ENCODE measurements at places on chromosomes 2 and 18.

DNA sequence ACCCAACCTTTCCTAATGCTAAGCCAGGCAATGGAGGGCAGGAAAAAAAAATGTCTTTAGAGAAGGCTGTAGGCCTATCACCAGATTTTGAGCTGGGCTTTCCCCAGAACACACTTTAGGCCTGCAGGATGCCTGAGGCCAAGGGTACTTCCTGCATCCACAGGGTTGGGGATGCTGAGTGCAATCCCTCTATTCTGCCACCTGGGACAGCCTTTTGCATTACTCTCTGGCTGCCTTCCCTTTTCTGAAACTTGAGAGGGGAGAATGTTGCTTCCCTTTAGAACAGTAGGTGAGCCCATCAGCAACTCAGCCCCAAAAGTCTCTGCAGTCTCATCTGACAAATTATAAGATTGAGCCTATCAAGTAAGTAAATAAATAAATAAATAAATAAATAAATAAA, 195.2 kb downstream of the SLC8A1 start:
- peak; percentile 12 for DNase-seq

DNA sequence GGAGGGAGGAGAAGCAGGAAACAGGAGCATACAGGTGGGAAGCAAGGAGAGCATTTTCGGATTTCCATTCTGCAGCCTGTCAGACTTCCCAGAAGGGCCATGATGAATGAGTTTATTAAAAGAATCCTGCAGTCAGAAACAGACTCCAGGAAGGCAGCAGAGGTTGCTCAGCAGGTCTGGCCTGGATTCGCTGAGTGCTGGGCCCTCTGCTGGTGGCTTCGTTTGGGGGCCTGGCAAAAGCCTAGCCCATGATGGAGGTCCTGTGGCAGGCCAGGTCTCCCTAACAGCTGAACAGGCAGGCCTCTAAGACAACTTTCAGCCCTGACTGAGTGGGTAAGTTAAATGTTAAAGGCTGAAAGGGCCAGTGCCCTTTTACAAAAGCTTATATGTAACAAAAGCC, 108.2 kb upstream of the CAPN13 start:
- peak; percentile 22 for DNase-seq

- DNase-seq = no peak
Observed at GRCh38 chr2:28000287-28000686, 109.8 kb downstream of the BABAM2 start.

DNA sequence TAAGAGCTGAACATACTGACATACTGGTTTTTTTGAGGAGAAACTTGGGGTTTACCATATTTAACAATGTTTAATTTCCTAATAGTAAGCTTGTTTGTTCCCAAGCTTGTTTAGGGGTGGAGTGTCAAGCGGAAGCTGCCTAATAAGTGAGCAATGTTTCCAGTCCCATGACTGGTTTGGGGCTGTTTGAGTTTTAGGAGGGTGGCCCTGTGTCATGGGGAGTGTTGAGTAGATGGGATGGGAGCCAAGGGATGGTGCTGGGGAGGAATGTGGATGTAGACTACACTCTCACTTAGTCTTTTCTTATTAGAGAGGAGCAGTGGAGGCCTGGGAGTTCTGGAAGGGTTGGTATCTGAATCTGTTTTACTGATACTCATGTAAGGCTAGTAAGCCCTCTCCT, 128.5 kb downstream of the TANC1 start:
- no peak for DNase-seq

- DNase-seq = no peak
Observed at GRCh38 chr2:33381301-33381858, 95.1 kb upstream of the RASGRP3 start.

DNA sequence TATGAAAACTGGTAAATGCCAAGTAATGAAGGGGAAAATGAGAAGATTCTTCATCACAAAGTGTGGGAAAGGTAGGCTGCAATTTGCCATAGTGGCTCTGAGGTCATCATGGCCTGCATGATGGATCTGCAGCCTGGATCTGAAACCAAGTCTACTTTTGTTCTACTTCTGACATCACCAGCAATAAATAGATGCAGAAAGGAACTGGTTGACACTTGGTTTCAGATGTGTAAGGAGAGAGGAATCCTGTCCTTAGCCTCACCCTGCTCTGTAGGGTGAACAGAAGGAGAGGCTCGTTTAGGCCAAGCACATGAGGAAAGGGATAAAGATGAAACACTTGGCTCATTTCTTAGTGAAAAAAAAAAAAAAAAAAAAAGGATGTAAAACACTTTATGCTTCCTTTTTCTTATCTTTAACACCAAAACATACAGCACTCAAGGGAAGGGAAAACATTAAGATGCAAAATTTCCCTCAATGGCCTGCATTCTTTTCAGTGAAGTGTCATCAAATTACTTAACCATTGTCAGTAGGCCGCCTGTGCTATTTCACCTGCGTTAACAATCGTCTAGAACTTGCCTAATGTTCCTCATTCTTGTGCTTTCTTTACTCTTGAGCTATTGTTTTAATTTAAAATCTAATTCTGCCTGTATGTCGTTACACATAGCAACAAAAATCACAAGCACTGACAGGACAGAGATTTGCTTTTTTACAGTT, 3.9 kb downstream of the NEB start:
- no peak for DNase-seq

GRCh38 chr2:57479981-57480380, 566.6 kb upstream of the VRK2 start:
- no peak for DNase-seq

- DNase-seq = no peak
Observed at GRCh38 chr2:133062931-133063665, 393.1 kb upstream of the LYPD1 start.

DNA sequence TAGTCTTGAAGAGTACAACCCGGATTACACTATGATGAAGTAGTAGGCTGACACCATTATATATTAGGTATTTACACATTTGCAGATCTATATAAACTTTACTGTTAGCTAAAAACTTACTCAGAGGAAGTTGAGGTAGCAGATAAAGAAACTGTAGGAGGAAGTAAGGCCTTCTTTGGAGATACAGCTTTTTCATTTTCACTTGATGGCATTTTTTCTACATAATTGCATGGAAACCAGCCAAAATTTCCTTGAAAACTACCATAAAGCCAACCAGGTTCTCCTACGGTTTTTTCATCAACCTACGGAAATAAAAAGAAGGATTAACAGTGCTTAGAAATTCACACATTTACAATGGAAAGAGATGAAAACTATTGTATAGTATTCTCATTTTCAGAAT, 86.6 kb downstream of the FAM228A start:
- DNase-seq = no peak

DNA sequence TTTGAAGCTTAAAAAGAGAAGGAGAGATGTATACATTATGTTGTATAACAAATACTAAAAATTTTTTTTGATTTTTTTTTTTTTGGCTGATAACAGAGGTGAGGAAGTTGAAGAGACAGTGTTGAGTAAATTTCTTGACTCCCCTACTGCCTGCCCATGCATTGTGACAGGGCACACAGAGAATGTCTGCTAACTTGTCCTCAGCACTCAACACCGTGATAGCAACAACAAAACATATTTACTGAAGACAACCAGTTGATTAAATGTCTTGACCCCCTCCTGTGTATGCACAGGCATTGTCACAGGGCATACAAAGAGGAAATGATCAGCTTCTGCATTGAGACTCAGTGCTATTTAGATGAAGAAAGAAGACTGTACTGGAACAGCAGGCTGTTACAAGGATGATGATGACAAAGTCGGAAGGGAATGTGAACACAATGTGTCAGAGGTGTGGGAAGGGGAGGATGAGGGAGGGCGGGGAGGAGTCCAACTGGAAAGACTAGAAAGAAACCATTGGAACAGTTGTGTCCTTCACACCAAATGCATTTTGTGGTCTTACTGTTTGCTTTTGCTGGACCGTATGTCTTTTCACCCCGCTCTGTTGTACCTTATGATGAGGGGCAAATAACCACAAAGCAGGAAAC, 89.5 kb downstream of the CERS6 start:
- DNase-seq = no peak

- DNase-seq = no peak
Observed at GRCh38 chr2:60634438-60634837, 81.0 kb upstream of the BCL11A start.

- DNase-seq = no peak
Observed at GRCh38 chr2:140600116-140600515, 1530.7 kb downstream of the LRP1B start.

Measured in HepG2 (cell line).